Ovary (tissue), 10 donors: ENCODE measurements at places on chromosomes 11 and 22.
A peak's percentile ranks its signal among the peaks of the same experiment; 100 is the strongest.

- DNase-seq, result no peak
These were observed 3.6 kb upstream of the GAS2L1 start for GRCh38 chr22:29302681-29303465.

DNA sequence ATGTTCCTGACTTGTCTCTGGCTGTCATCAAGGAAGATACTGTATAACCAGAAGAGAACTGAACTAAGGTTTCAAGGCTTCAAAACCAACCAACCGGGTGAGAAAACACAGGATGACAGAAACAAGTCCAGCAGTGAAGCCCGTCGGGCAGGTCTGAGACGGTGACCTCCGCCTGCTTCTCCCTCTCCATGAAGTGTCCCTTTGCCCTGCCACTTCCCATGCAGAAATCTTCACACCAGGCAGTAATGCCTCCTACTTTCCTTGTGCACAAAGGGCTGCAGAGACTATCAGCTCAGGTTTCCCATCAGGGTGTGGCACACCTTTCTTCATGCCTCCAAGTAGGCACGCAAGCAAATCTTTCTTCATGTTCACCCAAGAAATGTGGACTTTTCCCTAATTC is 24.2 kb downstream of the PRDM10 start:
- no peak for DNase-seq

- no peak for DNase-seq
These were observed 3.6 kb upstream of the TBC1D22A start for GRCh38 chr22:46758867-46759290.

DNA sequence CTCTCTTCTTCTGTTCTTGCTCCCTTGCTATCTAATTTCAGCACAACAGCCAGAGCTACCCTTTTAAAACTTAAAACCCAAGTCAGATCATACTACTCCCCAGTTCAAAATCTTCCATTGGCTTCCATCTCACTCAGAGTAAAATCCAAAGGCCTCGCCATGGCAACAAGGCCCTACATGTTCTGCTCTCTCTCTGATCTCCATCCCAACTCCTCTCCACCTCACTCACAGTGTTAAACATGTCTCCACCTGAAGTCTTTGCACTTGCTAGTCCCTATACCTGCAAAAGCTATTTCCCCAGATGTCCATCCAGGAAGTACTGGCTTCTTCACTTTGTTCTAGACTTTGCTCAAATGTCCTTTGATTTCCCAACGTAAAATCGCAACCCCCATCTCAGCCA is 3.0 kb upstream of the GRAP2 start:
- no peak for DNase-seq

GRCh38 chr11:89420981-89421380 is 70.2 kb downstream of the NOX4 start:
- no peak for DNase-seq

- no peak for DNase-seq
These were observed 65.6 kb downstream of the BUD13 start for GRCh38 chr11:116707161-116707629.

- DNase-seq, result no peak
These were observed 369 bp downstream of the DHCR7 start for GRCh38 chr11:71447791-71448256.

GRCh38 chr11:83508804-83509203 is 222.6 kb upstream of the CCDC90B start:
- no peak for DNase-seq

- no peak for DNase-seq
These were observed 10.5 kb downstream of the AP2A2 start for GRCh38 chr11:936199-936598.

- DNase-seq, result no peak
These were observed 1415.2 kb downstream of the TBC1D22A start for GRCh38 chr22:48177631-48178030.

GRCh38 chr11:37525336-37525735 is 927.3 kb upstream of the RAG2 start:
- no peak for DNase-seq

DNA sequence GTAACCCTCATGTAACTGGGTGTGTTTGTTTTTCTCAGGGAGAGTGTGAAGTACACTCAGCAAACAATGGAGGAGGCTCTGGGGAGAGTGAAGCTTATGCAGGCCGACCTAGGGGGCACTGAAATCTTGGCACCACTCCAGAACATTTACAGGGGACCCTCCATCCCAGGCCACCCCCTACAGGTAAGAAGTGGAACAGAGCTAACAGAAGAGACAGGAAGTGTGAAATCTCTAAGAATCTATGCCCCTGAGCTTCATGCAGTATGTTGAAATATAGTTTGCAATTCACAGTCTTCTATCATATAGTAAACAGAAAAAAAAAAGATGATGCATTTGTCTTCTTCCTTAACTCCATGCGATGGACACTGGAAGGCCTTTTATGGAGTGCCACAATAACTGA is 8.4 kb downstream of the VWA5A start:
- DNase-seq, result no peak

- no peak for DNase-seq
These were observed 825 bp downstream of the ARHGAP20 start for GRCh38 chr11:110711448-110711775.

GRCh38 chr11:27696115-27696514 is 4.1 kb downstream of the BDNF start:
- DNase-seq, result no peak

DNA sequence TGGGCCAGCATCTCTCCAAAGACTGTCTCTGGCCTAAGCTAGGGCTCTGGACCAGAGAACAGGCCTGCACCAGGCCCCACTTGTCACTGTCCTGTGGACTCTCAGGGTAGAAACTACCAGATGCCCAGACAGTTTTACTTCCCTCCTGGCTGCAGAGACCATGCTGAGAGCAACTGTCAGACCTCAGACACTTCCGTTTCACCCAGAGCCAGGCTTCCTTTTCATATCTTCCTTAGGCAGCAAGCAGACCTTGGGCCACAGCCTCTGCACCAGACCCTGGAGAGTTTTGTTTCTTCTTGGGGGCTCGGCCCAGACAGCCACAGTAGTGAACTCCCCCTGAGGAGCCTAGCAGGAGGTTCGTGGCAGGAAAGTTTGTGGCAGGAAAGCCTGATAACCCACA is 12.1 kb upstream of the FCHSD2 start:
- no peak for DNase-seq

DNA sequence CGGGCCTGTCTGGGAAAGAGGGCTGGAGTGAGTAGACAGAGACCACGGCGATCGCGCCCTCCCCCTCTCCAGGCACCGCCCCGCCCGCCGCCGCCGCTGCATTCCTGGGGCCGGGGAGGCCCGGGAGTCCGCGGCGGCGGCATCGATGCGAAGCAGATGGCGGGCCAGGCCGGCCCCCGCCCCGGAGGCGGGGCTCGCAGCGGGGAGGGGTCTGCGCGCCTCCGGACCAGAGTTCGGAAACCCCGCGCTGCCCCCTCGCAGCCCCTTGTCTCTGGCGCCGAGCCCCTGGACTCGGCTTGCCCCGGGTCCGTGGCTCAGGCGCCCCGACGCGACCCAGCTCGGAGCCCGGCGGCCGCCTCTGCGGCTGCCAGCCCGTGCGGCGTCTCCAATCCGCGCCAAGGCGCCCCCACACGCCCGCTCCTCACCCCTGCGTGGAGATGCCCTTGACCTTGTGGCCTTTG is 1.3 kb downstream of the SCARF2 start:
- peak; percentile 46 for DNase-seq

DNA sequence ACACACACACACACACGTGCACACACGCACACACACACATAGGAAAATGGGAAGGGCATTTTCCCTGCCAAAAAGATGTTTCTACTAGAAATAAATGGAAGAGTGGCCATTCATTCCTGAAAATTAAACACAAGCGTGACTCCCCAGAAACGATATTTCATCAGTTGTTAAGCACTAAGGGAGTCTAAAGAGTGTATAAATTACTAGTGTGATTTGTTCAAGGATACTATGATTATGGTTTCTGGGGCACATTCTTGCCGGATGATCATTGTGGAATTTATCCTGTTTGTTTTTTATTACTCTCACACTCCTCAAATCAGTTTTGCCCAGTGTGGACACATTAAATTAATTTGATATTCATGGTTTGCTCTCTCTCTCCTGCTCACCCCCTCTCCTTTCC is 16.4 kb upstream of the AMOTL1 start:
- no peak for DNase-seq

- no peak for DNase-seq
These were observed 74.6 kb downstream of the PIWIL3 start for GRCh38 chr22:24699876-24700275.

GRCh38 chr11:130781931-130782330 is 134.3 kb downstream of the SNX19 start:
- no peak for DNase-seq

DNA sequence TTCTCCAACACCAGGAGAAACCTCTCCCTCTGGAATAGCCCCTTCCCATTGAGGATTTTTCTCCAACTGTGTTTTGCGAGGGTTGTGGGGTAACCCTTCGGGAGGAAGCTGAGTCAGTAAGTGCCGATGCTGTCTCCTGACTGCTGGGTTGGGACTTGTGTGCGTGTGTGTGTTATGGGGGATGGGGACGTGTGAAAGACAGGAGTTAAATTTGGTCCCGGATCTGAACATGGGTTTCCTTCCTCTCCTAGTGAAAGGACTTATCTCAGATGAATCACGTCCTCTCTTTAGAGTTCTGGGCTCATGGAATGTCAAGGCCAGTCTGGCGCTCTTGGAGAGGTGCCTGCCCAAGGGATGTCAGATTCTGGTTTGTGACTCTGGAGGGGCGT is 33.3 kb downstream of the KIAA1671 start:
- DNase-seq, result no peak

- no peak for DNase-seq
These were observed 34.4 kb upstream of the CALCB start for GRCh38 chr11:15038963-15039362.

GRCh38 chr11:83464160-83464944 is 178.2 kb upstream of the CCDC90B start:
- no peak for DNase-seq

GRCh38 chr11:19359221-19360000 is 118.7 kb upstream of the E2F8 start:
- DNase-seq, result no peak

DNA sequence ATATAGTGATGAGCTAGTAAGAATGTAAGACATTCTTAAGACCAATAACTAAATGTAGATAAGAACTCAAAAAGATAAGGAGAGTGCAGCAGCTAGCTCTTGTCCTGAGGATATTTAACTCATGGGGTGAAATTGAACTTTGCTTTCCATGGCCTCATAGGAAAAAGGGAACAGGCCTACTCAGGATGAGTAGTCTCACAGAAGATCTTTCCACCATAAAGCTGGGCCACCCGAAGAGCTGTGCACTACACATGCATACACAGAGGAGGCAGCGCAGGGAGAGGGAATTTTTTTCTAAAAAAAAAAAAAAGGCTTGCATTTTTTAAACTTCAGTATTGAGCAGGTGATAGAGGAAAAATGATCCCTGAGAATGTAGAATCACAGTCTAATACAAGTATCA is 59.9 kb upstream of the CFAP300 start:
- DNase-seq, result no peak

- no peak for DNase-seq
These were observed 27.7 kb downstream of the SLC36A4 start for GRCh38 chr11:93169950-93170561.

- DNase-seq, result no peak
These were observed 6.1 kb upstream of the TEAD1 start for GRCh38 chr11:12668166-12668565.

- DNase-seq, result no peak
These were observed 6.8 kb upstream of the SART1 start for GRCh38 chr11:65954771-65955170.

DNA sequence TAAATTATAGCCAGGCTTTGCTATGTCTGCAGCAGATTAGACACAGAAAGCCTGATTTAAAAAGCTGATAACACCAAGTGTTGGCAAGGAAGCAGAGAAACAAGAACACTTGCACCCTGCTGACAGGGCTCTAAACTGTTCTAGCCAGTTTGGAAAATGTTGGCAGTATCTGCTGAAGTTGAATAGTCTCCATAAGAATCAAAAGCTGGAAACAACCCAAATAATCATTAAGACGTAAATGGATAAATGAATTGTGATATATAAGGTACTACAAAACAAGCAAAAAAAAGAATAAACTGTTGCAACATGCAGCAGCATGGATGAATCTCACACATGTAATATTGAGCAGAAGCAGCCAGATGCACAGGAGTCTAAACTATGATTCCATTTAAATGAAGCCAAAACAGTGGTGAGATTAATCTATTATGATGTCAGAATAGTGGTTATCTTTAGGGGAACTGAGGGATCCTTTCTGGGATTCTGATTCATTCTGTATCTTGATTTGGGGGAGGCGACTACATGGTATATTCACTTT is 40.4 kb upstream of the ADORA2A start:
- DNase-seq, result no peak

DNA sequence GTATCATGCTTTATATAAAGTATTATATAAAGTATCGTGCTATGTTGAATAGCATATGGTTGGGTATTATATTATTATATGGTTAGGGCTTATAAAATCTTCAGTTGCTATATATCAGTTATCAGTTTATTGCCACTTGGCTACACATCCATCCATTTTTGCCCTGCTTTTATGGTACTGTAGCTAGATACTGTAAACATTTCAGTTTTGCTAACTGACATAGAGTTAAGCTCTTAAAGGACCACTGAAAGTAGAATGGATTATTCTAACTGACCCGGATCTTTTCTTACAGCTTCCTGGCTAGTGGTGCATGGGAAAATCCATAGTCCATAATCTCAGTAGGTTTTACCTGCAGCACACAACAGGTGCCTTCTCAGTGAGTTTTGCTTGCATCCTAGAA is 405.3 kb upstream of the LUZP2 start:
- no peak for DNase-seq

DNA sequence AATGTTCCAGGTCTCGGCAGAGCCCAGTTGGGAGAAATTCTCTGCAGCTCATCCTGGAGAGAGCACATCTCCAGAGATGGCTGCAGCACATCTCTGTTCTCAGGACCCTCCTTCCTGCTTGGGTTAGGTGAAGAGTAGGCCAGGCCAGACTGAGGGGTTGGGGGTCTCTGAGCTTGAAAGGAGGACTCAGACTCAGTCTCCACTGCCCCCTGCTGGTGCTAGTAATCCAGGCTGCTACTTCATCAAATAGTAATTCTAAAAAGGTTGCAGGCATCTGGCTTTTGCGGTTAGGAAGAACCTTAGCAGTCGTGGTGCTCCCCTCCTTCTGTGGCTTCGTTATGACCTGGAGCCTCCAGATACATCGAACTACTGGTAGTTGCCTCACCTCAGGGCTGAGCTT is 9.7 kb downstream of the TUB start:
- peak; percentile 48 for DNase-seq

DNA sequence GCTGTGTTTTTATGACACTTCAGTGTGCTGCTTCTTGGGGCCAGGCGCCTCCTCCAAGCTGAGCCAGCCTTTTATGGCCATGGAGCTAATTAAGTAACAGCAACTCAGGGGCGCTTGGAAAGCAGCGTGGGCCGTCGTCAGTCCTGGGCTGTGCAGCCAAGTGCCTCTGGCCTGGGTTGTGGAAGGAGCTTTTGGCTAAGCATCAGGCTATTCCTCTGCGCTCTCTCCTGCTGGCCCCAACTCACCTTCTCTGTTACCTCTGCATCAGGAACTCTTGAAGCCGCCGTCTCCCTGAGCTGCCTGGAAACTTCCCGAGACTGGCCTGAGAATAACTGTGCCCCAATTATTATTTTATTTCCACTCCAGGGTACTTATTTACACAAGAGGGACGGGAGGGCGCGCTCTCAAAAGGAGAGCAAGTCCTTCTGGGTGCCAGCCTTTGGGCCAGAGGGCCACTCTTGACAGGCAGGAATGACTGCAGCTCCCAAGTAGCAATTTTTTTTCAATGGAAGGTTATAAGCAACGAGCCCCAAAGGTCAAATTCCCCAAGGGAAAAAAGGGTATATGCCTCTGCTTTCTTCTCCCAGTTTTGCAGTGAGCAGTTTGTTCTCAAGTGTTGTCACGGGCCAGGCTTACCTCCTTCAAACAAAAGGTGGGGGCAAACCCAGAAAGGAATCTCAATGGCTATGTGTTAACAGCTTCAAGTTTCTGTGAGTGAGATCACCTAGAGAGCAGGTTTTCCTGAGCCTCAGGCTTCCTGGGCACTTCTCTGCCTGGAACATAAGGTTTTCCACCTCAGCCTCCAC is 38.5 kb upstream of the NAV2 start:
- peak; percentile 33 for DNase-seq
